ENCODE measurements at places on chromosomes 4 and X. TPM values are rescaled to one million over a fixed set of nuclear protein-coding genes. Genes with fewer than 3 reads are reported as not detected.
A peak's percentile ranks its signal among the peaks of the same experiment; 100 is the strongest.

DNA sequence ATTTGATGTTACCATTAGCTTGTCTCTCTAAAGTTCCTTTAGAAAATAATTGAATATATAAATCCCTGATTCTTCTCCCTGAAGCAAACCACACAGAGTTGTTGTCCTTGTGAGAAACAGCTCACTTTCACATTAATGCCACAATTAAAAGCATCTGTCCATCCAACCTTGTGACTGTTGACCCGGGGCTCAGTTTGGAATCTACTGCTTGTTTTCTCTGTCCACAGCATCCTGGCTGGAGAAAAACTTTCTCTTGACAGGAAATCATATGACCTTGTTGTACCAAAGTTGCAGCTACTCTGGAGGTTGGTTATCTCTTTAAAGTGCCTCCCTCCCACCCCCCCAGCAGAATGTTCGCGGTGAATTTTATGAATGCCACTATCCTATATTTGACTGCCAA is 3.1 kb downstream of the PRKG2 start:
- no peaks in the 10 kb centered on the region for H3K4me1 ChIP-seq
- H3K4me3 ChIP-seq = no peak overlapping the region
- no peak overlapping the region for H3K27ac ChIP-seq
- DNase-seq = no peak
- no peaks in the 10 kb centered on the region for H3K36me3 ChIP-seq
- peaks cover 12% of the 10 kb centered on the region for H3K27me3 ChIP-seq

- no peaks in the 10 kb centered on the region for H3K4me1 ChIP-seq
- H3K27ac ChIP-seq = no peak overlapping the region
- H3K4me3 ChIP-seq = no peak overlapping the region
- no peak for DNase-seq
- H3K27me3 ChIP-seq = no peaks in the 10 kb centered on the region
These were observed 46.5 kb upstream of the RELL1 start for GRCh38 chr4:37732526-37733186.

DNA sequence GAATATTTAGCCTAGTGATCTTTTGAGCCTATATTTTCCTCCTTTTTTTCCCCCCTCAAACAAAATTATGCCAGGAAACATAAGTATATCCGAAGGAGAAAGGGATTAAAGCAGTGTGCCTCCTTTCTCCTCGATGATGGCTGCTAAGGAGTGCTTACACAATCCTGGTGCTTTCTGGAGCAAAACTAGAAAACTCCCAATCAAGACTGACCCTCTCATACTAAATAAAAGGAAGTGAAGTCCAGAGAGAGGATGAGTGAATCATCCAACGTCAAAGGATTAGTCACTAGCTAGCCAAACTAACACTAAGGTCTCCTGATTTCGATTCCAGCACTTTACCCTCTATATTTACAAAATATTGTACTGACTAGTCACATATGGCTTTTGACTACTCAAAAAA is 146.8 kb downstream of the PPP3CA start:
- H3K27ac ChIP-seq = no peak overlapping the region
- H3K27me3 ChIP-seq = no peaks in the 10 kb centered on the region
- no peaks in the 10 kb centered on the region for H3K36me3 ChIP-seq
- no peak overlapping the region for H3K4me3 ChIP-seq

The ARSJ gene
- total RNA-seq = 0.20 TPM

- no peak for DNase-seq
- no peaks in the 10 kb centered on the region for H3K36me3 ChIP-seq
- no peak overlapping the region for H3K27ac ChIP-seq
These were observed 205.7 kb downstream of the FAT4 start for GRCh38 chr4:125520258-125520990.

DNA sequence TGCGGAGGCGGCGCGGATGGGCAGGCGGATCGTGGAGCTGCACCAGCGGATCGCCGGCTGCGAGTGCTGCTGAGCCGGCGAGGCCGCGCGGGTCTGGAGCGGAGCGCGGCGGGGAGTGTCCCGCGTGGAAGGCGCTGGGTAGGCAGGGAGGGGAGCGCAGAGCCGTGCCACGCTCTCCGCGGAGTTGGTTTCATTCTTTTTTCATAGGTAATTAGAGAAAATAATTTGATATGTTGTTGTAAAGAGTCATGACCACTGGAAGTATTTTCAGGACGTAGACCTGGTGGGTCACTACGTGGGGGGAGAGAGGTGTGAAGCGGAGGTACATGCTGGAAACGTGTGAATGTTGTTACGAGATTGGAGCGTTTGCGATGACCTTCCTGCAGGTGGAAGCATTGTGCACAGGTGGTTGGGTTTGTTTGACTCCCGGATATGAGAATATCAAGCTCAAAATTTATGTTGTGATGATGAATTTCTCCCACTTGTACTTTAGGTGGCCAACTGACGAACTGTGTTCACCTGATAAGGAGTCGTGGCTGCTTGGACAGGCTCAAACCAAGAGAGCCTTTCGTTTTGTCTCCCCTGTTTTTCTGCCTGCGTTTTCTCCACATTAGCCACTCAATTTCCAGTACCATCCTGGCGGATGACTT is 19.1 kb upstream of the S100P start:
- H3K27me3 ChIP-seq = no peaks in the 10 kb centered on the region
- peak overlapping the region; percentile 69 for H3K4me3 ChIP-seq
- DNase-seq = peak; percentile 62
- H3K36me3 ChIP-seq = peaks cover 5% of the 10 kb centered on the region
- H3K27ac ChIP-seq = peak overlapping the region; percentile 40
- peaks cover 26% of the 10 kb centered on the region for H3K4me1 ChIP-seq

- no peak for DNase-seq
- H3K27ac ChIP-seq = no peak overlapping the region
- H3K4me3 ChIP-seq = no peak overlapping the region
- no peaks in the 10 kb centered on the region for H3K27me3 ChIP-seq
These were observed 174.0 kb upstream of the IL15 start for GRCh38 chr4:141462361-141462760.

GRCh38 chr4:140291259-140291658 is 82.2 kb upstream of the SCOC start:
- no peaks in the 10 kb centered on the region for H3K27me3 ChIP-seq
- H3K36me3 ChIP-seq = no peaks in the 10 kb centered on the region
- no peak overlapping the region for H3K27ac ChIP-seq
- DNase-seq = no peak
- H3K4me3 ChIP-seq = no peak overlapping the region
- no peaks in the 10 kb centered on the region for H3K4me1 ChIP-seq

GRCh38 chr4:54946741-54947140 is 178.7 kb downstream of the KDR start:
- no peaks in the 10 kb centered on the region for H3K27me3 ChIP-seq
- no peaks in the 10 kb centered on the region for H3K36me3 ChIP-seq
- no peak for DNase-seq
- H3K4me3 ChIP-seq = no peak overlapping the region
- no peak overlapping the region for H3K27ac ChIP-seq

DNA sequence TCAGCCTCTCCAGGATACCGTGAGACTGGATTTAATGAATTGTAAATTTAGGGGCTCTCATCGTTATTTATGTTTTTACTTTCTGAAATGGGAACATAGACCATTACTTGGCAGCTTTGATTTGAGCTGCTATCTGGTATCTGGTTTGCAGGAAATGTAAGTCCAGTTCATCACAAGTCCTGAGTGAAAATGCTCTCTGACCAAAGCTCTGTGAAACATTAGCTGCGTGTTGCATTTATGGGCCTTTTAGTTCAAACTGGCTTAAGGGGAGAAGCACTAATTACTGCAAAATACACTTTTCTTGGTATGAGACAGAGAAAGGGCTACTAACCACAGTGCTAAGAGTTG is 420 bp downstream of the CC2D2A start:
- H3K27me3 ChIP-seq = no peaks in the 10 kb centered on the region
- peaks cover 8% of the 10 kb centered on the region for H3K4me1 ChIP-seq
- no peaks in the 10 kb centered on the region for H3K36me3 ChIP-seq
- no peak for DNase-seq
- no peak overlapping the region for H3K27ac ChIP-seq

DNA sequence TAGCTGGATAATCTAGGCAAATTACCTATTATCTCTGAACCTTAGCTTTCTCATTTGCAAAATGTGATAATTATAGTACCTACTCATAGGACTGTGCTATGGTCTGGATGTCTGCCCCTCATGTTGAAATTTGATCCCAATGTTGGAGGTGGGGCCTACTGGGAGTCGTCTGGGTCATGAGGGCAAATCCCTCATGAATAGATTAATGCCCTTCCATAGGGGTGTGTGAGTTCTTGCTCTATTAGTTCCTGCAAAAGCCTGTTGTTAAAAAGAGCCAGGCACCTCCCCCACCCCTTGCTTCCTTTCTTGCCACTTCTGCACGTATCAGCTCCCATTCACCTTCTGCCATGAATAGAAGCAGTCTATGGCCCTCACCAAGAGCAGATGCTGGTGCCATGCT is 73.9 kb downstream of the SERTM2 start:
- H3K4me3 ChIP-seq = no peak overlapping the region
- DNase-seq = no peak
- H3K27ac ChIP-seq = no peak overlapping the region
- no peaks in the 10 kb centered on the region for H3K36me3 ChIP-seq
- no peaks in the 10 kb centered on the region for H3K27me3 ChIP-seq
- H3K4me1 ChIP-seq = no peaks in the 10 kb centered on the region

DNA sequence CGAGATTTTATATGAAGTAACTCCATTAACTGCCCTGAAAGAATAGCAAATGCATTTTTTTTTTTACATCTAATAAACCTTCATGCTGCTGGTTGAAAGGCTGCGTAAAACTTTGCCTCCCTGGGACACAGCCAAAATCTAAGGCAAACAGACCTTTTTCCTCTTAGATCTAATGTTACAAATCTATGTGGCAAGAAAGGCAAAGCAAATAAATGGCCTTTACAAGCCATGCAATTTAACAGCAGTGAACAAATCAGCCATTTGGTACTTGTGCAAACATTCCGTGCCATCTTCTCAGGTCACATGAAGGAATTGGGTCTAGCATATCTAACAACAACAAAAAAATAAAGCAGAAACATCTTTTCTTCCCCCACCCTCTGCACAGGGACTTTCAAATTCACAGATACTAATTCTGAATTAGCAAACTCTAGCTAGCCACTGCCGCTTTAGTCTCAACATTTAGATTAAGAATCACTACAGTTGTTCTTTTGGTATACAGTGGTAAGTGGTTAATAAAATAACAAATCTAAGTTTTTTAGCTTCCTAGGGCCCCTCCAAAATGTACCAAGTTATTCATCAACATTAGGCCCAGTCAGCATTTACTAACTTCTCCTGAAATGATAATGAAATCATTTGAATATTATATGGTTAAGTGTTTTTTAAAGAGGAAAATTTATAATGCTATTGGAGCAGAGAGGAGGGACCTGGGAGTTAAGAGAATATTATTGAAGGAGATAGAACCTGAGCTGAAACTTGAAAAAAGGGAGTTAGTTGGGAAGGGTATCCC is 593.8 kb downstream of the SMARCA1 start:
- H3K36me3 ChIP-seq = no peaks in the 10 kb centered on the region
- no peaks in the 10 kb centered on the region for H3K4me1 ChIP-seq
- no peak for DNase-seq
- H3K4me3 ChIP-seq = no peak overlapping the region

The PCSK1N gene
- total RNA-seq = 11.4 TPM

DNA sequence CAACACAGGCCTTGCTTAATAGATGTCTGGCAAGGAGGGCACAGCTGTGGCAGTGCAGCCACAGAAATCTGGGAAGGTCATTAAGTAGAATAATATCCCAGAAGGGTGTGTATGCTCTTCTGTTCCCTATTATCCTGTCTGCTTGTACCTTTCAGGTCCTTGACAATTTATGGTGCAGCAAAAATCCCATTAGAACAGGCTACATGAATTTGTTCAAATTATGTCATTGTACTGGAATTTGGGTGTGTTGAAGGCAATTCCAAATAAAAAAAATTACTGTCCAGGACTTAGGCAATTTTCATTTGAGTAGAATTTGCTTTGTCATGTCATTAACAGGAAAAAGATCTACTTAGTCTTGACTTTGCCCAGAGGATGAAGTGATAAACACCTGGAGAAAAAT is 192.1 kb downstream of the IDS start:
- H3K4me1 ChIP-seq = no peaks in the 10 kb centered on the region
- no peak for DNase-seq
- no peak overlapping the region for H3K4me3 ChIP-seq
- no peaks in the 10 kb centered on the region for H3K36me3 ChIP-seq
- no peak overlapping the region for H3K27ac ChIP-seq

- H3K4me3 ChIP-seq = no peak overlapping the region
- H3K27me3 ChIP-seq = no peaks in the 10 kb centered on the region
- no peak overlapping the region for H3K27ac ChIP-seq
- DNase-seq = no peak
- no peaks in the 10 kb centered on the region for H3K36me3 ChIP-seq
These were observed 16.8 kb downstream of the CLNK start for GRCh38 chr4:10667701-10668326.

GRCh38 chrX:33592396-33592795 is 381.0 kb upstream of the DMD start:
- H3K36me3 ChIP-seq = no peaks in the 10 kb centered on the region
- DNase-seq = no peak
- no peaks in the 10 kb centered on the region for H3K27me3 ChIP-seq
- no peak overlapping the region for H3K27ac ChIP-seq
